ENCODE measurements at places on chromosomes 5 and 9.

GRCh38 chr9:84556556-84556955 lies 113.0 kb upstream of the NTRK2 start:
- no peak for DNase-seq

DNA sequence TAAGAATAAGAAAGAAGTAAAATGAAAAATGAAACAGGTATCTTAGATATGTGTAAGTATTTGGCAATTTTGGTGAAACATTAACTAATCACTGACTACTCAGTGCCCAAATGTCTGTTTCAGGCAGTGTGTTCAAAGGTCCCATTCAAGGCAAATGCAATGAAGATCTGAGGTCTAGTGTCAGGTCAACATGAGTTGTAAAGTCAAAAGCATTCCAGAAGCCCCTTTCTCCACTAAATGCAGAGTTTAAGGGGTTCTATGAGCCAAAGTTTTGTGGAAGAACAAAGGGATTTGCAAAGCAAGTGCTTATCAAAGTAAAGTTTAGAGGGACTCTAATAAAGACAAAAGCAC lies 71.0 kb upstream of the GPBP1 start:
- no peak for DNase-seq

- DNase-seq, result no peak
Observed at GRCh38 chr5:143576711-143577484, 173.4 kb upstream of the NR3C1 start.

GRCh38 chr5:16547200-16547842 lies 69.5 kb downstream of the RETREG1 start:
- DNase-seq, result no peak

DNA sequence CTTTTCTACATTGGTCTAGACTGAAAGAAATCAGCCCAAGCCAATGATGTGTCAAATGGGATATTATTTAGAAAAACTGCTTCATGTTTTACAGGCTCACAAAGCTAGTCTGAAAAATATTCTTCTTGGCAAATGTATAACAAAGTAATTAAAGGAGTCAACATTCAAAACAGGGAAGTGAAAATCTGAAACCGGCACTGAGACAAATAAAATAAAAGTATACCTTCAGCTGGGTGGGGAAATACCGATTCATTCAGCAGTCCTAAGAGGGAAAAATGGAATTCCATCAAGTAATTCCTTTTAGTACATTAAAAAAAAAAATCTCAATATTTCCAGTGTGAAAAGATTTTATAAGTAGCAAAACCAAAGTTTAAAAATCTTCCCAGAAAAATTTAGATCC lies 259.6 kb upstream of the SLC24A2 start:
- DNase-seq, result no peak

GRCh38 chr9:69028754-69029153 lies 6.8 kb upstream of the FXN start:
- peak; percentile 65 for DNase-seq

GRCh38 chr5:168827636-168828035 lies 248.5 kb upstream of the PANK3 start:
- no peak for DNase-seq

- DNase-seq, result no peak
Observed at GRCh38 chr9:2568689-2569088, 52.9 kb upstream of the VLDLR start.

DNA sequence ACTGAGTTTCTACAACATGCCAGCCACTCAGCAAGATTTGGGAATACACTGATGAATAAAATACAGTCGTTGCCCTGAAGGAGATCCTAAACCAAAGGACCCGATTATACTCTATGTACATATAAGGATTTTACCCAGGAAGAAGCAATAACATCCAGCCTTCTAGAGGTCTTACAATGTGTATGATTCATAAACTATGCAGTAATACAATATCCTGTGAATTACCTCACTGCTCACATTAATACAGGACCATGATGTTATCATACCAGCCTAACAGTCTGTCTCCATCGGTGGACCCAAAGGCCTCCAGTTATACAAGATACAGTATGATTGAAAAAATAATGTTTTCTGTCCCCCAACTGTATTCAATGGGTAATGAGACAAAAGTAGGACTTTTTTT lies 310.5 kb upstream of the TRPM3 start:
- no peak for DNase-seq

DNA sequence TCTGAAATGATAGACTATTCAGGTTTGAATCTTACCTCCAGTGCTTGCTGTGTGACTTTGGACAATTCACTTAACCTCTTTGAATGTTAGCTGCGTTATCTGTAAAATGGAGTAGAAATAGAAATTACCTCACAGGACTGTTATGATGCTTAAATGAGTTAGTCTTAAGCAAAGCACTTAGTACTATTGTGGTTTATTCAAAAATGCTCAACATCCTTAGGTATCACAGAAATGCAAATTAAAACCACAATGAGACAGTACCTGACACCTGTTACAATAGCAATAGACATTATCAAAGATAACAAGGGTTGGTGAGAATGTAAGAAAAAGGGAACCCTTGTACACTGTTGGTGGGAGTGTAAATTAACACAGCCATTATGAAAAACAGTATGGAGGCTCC lies 77.6 kb upstream of the FREM1 start:
- no peak for DNase-seq

DNA sequence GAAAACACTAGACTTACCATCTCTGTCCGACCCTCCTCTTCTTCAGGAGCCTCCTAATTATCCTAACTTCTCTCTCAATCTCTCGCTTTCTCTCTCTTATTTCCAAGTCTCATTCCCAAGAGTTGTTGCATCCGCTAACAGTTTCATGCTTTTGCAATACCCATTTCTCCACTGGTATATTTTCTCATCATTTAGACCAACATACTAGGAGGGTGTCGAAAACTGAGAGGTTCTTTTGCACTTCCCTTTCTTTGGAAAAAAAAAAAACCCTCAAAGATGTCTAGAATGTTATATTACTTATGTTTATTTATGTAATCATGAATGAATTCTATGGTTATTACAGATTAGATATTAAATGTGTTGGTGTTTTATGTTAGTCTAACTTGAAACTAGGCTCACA lies 35.9 kb downstream of the SPZ1 start:
- DNase-seq, result no peak

DNA sequence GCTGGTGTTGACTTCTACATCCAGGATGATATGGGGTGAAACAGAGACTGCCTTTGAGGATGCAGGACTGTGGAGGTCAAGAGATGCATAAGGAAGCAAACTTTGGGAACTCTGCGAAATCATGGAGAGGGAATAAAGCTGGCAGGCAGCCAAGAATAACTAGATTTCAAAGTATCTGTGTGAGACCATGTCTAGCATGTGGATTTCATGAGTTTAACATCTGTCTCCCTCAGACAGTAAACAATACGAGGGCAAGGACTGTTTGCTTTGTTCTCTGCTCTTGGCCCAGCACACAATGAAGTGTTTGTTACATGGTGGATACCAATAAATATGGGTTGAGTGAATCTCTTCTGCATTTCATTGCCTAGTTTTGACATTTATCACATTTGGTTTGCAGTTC lies 71.3 kb downstream of the RASEF start:
- DNase-seq, result no peak

GRCh38 chr5:57772512-57772911 lies 289.9 kb upstream of the ACTBL2 start:
- no peak for DNase-seq

DNA sequence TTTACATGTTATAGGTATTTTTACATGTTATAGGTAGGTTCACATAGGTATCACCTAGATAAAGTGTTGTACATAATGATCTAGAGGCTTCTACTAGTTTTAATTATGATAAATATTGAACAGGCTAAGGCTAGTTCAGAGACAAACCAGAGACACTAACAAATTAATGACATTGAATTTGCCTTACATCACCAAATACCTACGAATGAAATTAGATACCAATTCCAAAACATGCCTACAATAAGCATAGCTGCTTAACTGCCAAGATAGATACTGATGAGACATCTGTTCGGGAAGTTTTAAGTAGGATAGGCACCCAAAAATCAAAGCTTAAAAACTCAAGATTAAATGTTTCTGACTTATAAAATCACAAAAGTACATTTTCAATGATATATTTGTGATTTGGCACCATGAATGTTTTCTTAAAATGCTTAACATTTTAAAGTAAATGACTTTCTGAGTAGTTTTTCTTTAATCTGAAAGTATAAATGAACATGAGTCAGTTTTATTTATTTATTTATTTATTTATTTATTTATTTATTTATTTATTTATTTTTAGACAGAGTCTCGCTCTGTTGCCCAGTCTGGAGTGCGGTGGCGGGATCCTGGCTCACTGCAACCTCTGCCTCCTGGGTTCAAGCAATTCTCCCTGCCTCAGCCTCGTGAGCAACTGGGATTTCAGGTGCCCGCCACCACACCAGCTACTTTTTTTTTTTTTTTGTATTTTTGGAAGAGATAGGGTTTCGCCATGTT lies 703.1 kb upstream of the ARRDC3 start:
- DNase-seq, result no peak

DNA sequence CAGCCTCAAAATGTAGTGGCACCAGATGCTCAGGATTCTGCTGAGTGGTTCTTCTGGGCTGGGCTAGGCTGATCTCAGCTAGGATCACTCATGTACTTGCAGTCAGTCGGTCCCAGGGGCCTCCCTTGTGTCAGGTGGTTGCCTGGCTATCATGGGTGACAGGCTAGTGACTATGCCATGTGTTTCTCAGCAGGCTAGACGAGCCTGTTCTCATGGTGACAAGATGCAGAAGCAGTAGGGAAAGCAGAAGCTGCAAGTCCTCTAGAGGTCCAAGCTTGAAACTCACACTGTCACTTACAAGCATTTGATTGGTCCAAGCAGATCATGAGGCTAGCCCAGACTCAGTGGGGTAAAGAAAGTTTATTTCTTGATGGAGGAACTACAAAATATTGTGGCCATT lies 15.2 kb upstream of the KCNMB1 start:
- no peak for DNase-seq

DNA sequence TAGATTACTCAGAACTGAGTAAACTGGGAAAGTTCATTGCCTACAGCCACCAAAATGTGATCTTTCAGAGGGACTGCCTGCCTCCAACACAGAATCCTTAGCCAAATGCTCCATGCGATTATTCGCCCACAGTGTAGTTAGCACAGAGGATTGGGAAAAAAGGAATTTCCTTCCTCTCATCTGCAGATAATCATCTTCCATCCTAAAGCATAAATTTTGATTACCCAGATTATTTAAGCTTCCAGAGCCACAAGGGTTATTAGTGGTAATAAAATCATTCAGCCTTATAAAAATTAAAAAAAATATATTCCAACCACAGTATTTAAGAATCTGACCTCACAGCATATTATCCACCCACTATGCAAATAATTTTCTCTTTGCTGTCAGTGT lies 285.3 kb upstream of the GRAMD2B start:
- DNase-seq, result no peak

DNA sequence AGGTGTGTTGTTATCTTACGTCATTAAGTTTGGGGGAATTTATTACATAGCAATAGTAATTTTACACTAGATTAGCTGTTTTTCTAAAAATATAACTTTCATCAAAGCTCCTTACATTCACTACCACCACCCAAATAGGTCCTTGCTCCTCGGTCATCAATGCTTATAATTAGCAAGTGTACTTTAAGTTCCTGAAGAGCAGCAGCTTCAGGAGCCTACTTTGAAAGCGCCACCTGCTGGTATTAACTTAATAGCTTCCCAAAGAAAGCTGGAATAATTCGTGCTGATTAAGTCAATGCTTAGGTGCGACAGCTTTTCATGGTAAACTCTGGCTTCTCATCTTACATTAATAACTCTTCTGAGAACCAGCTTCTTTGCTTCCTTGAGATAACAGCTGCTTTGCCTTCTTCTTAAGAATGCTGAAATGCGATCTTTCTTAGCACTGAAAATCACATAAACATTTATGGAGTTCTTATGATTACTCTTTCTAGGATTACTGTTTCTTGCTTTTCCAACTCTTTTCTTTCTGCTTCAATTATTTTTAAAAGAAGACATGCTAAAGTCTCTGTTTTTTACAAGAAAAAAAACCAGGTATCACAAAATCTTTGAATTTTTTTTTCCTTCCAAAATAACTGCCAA lies 10.0 kb upstream of the C5 start:
- no peak for DNase-seq

- no peak for DNase-seq
Observed at GRCh38 chr9:20729523-20729922, 45.5 kb downstream of the FOCAD start.

GRCh38 chr9:134886413-134886913 lies 5.9 kb downstream of the FCN2 start:
- DNase-seq, result no peak

DNA sequence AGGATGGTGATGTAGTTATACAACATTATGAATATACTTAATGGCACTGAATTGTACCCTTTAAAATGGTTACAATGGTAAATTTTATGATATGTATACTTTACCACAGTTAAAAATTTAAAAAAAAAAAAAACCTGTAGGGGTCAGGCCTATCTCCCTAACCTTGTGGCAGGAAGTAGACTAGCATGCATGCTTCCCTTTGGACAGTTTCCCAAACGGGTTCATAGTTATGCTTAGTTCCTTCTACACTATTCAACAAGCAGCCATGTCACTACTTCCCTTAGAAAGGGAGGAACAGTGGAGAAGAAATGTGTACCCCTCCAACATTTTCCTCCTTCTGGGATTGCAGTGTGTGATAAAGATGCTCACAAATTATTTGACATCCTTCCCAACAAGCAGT lies 32.5 kb downstream of the IDNK start:
- no peak for DNase-seq

GRCh38 chr5:55853041-55853670 lies 2.0 kb downstream of the IL31RA start:
- no peak for DNase-seq

- no peak for DNase-seq
Observed at GRCh38 chr5:4630031-4630430, 510.1 kb upstream of the ADAMTS16 start.

DNA sequence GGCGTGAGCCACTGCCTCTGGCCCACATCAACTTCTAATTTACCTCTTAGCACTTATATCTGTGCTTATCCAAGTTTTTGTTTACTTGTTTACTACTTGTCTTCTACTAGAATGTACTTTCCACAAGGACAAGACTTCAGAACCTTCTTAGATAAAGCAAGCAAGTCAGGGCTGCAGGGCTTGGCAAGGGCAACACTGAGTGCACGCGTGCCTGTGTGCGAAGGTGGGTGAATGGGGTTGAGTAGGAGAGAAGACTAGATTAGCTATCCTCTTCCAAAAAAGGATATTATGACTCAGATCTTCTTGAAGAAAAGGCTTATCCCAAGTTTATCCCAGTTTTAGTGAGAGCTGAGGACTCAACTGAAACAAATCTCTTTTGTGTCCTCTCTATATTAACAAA lies 19.3 kb downstream of the AK3 start:
- no peak for DNase-seq
